ENCODE measurements at places on chromosomes 2 and 18.

DNA sequence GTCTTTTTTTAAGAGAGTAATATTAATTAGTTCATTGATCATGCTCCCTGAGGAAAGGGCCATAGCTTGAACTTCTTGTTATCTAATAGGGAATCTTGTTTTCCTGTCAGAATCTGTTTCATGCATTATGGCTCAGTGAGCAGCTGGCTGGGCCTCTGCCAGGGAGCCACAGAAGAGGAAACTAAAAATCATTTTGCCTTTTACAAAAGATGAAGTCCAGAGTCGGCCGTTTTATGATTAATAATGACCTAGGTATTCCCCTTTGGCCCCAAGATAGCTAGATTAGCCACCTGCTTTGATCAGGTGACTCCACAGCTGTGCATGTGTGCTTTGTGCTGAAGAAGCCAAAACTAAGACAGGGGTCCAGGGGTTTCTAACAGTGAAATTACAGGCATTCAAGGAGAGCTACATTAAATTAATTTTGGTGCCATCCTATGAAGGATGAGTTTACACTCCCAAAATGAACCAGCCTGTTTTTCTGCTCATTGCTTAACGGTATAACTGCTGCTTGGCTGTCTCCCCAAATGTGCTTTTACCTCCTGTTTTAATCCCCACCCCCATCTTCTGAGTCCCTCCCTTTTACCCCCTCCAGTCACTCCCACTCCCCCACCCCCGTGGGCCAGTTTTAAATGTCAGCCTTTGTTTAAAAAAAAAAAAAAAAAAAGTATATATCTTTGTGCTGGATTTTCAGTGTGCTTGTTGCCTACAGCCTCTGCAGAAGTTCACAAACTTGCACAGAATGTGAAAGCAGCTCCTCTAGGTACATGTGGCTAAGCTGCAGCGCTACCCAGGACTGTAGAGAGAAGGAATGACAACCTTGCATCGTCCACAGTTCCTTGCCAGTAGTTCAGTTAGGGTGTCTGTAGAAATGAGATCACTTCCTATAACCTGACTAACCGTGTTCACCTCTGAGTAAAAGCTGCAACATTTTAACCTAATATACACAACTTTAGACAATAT, 93.1 kb downstream of the CABLES1 start:
- no peak for DNase-seq

GRCh38 chr2:121634354-121635307, 14.6 kb downstream of the CLASP1 start:
- DNase-seq = no peak

- DNase-seq = no peak
These were observed 296.1 kb downstream of the OSR1 start for GRCh38 chr2:19062370-19062769.

GRCh38 chr18:27298214-27298804, 113.2 kb upstream of the CHST9 start:
- no peak for DNase-seq

DNA sequence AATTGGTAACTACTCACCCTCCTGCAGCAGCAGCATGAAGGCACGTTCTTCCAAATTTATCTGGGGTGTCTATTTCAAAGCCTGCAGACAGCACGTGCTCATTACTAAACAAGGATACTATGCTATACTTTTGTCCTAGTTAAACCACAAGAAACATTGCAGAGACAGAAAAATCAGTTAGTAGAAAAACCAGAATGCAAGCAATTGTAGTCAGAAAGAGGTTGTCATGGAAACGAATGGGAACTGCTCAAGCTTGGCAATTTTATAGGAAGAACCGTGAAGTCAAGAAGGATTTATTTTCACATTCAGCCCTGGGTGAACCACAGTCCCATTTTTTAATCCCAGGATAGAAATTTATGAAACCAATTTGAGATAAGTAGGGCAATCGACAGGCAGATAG, 162.2 kb upstream of the PGAP1 start:
- DNase-seq = no peak

GRCh38 chr2:159124441-159124911, 156.0 kb downstream of the TANC1 start:
- DNase-seq = no peak

- DNase-seq = no peak
These were observed 386.2 kb downstream of the SETBP1 start for GRCh38 chr18:45066886-45067285.

GRCh38 chr2:149385350-149385749, 55.0 kb downstream of the LYPD6 start:
- no peak for DNase-seq

GRCh38 chr18:79568543-79569205, 110.9 kb upstream of the CTDP1 start:
- DNase-seq = no peak

DNA sequence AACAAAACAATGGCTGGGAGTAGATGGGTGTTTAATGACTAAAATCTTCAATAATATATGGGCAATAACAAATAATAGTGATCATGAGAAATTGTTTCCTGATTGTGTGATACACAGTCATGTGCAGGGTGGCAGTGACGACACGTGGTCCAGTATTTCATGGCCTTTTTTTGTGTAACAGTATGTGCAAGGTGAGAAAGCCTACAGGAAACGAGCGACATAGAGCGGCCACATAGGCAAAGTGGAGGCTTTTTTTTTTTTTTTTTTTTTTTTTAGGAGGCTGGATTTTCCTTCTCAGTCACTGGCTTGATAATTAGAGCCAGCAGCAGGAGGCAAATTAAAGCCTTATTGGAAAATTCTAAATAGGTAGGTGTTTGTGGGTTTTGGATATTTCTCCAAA, 123.7 kb downstream of the MYO3B start:
- no peak for DNase-seq

DNA sequence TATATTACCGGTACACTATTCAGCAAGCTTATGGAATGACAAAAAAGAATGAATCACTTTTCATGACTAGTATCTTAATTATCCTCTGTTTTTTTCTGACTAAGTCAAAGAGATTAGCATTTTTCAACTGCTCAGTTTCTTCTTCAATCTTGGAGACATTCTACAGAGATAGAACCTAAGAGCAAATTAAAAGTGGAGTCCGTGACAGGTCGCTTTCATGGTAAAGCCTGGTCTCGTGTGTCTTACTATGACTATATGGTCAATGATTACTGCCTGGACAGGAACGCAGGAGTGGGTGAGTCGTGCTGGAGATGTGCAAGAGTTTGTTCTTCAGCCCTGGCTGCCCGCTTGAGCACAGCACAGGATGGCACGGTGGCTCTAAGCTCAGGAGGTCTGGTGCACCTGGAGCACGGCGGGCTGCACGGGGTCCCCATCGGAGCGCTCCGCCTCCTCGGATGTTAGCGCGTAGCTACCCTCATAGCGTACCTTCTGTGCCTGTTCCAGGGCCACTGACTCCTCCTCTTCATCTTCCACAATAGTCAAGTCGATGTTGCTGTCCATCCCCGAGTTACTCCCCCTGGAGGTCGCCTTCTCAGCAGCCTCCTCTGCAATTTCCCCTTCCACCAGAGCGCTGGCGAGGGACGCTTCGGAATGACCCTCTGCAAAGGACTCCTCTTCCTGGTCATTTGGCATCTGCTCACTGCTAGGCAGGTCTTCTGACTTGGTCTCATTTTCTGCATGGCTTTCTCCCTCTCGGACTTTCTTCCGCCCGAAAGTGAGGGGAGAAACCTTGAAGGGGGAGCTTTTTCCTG, 11.1 kb downstream of the CAVIN2 start:
- no peak for DNase-seq

GRCh38 chr2:102632380-102633175, 13.2 kb downstream of the SLC9A2 start:
- DNase-seq = no peak

- DNase-seq = no peak
These were observed 107.8 kb downstream of the NBEAL1 start for GRCh38 chr2:203122317-203122986.

DNA sequence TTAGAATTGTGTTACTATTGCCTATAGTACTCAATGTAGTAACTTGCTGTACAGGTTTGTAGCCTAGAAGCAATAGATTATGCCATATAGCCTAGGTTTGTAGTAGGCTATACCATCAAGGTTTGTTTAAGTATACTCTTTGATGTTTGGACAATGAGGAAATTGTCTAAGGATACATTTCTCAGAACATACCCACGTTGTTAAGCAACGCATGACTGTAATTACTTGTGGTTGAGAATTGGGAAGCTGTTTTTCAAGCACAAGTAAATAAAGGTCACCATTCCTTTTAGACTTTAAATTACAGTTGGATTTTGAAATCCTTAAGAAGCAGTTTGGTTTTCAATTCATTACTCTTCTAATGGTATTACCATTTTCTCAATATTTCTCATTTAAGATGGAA, 89.8 kb upstream of the KCNH7 start:
- no peak for DNase-seq

DNA sequence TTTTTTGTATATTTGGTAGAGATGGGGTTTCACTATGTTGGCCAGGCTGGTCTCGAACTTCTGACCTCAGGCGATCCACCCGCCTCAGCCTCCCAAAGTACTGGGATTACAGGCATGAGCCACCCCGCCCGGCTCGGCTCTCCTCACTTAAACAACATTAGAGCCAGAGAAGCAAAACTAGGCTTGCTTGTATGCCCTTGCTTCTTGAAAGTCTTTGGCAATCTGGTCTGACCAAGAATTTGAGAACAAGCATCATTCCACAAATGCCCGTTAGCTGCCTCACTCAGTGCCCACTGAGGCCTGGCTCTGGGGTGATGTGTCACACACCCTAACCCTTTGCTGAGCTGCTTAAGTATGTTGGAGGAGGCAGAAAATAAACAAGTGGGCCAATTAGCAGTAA, 33.5 kb downstream of the SOWAHC start:
- DNase-seq = no peak

- DNase-seq = no peak
These were observed 111.2 kb downstream of the KLF7 start for GRCh38 chr2:207054521-207054920.

- DNase-seq = no peak
These were observed 290.8 kb upstream of the CHAC2 start for GRCh38 chr2:53476834-53477233.

GRCh38 chr2:71223767-71224333, 3.1 kb downstream of the PAIP2B start:
- no peak for DNase-seq

DNA sequence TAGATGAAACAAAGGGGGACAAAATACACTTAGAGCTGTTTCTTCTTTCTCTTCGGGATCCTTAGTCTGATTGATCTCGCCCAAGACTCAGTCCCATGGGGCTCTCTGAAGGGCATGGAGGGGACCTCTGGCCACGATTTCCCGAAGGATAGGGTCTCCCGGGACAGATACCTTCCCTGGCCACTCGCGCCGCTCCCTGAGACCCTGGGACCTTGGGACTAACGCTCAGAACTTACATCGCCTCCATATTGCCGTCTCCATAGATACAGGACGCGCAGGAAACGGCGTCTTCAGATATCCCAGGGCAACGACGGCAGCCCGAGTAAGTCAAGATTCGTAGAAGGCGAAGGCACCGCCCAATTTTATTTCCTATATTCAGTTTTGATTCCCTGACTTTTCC, at the start of gene CFAP65:
CFAP65 (minus strand) TSS at position 265 of the 400 bp plus-strand sequence. CDS start 2,468 bp downstream, outside the sequence.
- no peak for DNase-seq

DNA sequence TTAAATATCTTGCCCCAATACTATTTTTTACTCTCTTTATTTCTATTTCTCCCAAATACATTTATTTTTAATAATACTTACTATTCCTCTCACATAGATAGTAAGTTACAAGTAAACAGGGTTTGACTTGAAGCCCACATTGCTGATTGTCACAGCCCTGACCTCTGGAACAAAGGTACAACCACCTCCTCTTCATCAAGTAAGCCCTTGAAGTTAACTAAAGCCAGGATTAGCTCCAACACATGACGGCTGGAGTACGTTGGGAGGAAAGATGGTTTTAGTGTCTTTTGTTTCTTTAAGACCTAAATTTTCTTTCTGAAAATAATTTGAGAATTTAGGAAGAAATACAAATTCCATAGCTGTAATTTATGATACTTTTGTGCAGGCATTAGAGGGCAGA, 949 bp downstream of the MYOM1 start:
- no peak for DNase-seq

DNA sequence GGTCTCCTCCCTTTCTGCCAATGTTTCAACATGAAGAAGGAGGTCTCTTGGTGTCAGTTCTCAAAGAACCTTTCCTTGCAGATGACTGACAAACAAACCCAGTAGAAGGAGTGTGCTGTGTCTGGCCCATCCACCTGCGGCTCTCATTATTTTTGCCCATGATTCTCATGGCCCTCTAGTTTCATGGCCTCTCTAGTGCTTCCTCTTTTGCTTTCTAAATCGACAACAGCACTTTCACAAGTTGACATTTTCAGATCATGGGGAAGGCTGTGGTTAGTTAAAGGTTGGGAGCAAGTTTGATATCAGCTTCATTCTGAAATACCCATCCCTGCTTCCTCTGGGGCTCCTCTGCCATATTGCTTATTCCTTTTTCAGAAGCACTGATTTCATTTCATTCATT, 805.2 kb downstream of the SLC4A3 start:
- no peak for DNase-seq

DNA sequence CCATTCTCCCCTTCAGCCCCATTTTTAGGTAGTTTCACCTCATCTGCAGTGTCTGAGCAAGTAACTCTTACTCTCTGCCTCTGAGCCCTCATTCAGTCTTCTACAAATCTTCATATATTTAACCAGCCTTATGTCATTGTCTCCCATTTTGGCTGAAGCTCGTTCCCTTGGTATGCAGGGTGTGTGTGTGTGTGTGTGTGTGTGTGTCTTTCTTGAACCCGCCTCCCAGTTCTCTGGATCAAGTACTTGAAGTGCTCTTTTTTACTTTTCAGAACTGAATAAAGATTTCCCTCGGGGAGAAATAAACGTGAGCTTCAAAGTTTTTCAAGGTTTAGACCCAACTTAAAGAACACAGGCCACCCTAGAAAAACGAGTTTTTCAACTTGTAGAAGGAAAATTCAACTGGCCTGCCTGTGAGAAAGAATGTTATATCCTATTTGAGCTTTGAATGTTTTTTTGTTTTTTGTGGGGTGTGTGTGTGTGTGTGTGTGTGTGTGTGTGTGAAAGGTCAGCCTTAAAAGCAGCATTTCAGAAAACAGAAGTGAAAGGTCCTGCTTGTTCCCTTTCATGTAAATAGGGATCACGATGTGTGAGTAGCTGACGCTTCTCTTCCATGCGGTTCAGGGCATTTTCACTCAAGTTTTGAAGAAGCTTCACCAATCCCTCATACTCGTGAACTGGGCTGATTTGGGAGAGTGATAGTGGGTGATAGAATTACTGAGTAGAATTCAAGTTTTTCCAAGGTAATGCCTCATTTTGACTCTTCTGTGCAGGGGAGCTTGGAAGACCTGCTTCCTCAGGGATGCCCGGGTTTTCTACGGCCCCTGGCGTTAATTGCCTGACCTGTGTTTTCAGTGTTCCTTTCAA, 50.6 kb upstream of the EML6 start:
- DNase-seq = no peak

DNA sequence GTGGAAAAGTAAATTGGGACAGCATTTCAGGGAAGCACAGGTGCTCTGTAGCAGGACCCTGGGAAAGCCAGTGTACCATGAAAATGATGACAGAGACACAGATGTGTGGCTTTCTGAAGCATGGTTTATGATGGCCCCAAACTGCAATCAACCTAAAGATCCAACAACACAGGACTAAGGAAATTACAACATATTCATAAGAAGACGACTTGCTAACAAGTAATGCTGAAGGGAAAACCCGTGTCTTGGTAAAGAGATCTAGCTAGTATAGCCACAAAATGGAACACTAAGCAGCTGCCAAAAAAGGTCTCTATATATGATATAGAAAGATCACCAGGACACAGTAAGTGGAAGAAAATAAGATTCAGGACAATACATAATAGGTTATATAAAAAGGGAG, 53.2 kb downstream of the UXS1 start:
- DNase-seq = no peak

GRCh38 chr2:24907116-24907515, 12.9 kb downstream of the ADCY3 start:
- no peak for DNase-seq
